ENCODE measurements at places on chromosomes 7 and 10.
A peak's percentile ranks its signal among the peaks of the same experiment; 100 is the strongest.

- peak; percentile 36 for DNase-seq
Measured at GRCh38 chr10:110717781-110718589, 73.8 kb downstream of the RBM20 start.

DNA sequence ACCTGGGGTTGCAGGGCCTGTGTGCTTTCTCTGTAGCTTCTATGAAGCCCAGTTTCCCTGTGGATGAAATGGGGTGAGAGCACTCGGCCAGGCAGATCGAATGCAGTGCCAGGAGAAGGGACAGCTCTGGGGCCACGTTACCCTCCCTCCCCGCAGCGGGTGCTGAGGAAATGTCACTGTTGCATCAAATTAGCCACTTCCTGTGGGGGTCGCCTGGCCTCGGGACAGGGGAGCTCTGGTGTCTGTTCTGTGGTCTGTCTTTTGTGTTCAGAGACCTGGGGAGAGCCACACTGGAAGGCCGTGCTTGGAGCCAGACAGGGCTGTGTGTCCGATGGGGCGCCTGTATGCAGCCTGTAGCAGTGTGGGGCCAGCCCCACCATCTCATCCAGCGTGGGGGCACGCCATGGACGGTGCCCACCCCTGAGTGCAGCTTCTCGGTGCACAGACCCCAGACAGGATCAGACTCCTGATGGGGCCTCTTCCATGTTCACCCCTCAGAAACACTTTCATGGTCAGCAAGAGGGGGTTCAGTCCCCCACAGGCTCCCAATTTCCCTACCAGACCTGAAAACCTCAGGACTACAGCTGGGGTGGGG, 13.6 kb downstream of the TTYH3 start:
- no peak for DNase-seq

DNA sequence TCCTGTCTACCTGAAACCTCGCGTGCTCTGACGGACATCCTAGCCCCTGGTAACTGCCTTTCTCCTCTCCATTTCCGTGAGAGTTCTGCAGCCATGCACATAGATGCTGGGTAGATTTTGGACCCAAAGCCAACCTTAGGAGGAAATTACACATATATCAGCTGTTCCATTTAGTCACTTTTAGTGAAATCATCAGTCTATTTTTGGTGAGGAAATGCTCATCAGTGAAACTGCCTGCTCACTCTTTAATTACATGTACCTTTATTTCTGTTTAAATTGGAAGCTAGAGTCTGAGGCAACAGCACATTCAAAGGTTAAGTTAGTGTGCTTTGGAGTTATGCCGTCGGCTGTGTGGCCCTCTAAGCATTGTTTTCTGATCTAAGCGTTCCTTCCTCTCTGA, 231.3 kb downstream of the WDR37 start:
- no peak for DNase-seq

DNA sequence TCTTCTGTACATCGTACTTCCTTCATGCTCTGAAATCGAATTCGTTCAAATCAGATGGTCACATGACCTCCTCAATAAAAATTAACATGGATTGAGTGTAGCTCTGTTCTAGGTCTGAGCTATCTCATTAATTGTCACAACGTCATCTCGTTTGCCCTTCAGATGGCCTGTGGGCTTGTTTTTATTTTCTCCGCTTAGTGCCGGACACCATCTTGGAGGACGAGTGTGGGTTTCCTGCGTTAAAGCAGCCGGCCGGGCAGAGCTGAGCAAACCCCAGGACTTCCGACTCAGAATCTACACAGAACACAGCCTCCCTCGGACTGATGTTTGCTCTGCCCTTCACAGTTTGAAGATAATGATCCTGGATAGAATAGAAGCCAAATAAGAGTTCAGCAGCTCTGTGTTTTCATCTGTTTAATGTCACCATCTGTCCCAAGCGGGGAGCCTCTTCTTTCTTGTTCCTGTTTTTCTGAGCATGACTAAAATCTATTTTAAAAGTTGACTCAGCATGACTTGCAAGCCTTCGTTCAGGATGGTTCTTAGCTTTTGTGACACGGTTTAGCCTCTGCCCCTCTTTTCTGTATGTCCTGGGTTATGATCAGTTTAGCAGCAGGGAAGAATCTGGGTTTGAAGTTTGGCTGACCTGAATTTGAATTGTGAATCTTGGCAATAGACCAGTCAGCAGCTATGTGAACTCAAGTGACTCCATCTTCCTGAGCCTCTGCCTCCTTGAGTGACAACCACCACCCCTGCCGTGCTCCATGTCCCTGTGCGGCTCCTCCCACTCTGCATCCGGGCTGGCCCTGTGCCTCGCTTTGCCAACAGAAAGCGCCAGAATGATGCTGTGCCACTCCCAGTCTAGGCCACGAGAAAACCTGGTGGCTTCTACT, 30.6 kb upstream of the GALNTL5 start:
- DNase-seq = no peak

GRCh38 chr10:106450966-106451365, 713.5 kb downstream of the SORCS1 start:
- DNase-seq = no peak

DNA sequence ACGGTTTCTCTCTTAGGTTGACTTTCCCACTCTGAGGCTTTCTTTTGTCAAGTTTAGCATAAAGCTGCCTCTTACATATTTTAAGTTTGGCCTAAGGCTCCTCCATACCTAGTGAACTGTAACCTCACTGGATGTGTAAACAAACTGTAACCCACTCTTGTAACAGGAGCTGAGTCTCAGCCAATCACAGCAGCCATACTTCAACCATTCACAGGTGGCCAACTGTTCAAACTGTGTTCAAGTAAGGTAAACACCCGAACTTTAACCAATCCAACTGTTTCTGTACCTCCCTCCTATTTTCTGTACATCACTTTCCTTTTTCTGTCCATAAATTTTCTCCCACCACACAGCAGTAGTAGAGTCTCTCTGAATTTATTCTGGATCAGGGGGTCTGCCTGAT, 7.7 kb upstream of the NRBF2 start:
- no peak for DNase-seq

GRCh38 chr7:11153694-11154093, 180.0 kb downstream of the PHF14 start:
- DNase-seq = no peak

- no peak for DNase-seq
Measured at GRCh38 chr7:127377425-127377824, 15.1 kb downstream of the ZNF800 start.

DNA sequence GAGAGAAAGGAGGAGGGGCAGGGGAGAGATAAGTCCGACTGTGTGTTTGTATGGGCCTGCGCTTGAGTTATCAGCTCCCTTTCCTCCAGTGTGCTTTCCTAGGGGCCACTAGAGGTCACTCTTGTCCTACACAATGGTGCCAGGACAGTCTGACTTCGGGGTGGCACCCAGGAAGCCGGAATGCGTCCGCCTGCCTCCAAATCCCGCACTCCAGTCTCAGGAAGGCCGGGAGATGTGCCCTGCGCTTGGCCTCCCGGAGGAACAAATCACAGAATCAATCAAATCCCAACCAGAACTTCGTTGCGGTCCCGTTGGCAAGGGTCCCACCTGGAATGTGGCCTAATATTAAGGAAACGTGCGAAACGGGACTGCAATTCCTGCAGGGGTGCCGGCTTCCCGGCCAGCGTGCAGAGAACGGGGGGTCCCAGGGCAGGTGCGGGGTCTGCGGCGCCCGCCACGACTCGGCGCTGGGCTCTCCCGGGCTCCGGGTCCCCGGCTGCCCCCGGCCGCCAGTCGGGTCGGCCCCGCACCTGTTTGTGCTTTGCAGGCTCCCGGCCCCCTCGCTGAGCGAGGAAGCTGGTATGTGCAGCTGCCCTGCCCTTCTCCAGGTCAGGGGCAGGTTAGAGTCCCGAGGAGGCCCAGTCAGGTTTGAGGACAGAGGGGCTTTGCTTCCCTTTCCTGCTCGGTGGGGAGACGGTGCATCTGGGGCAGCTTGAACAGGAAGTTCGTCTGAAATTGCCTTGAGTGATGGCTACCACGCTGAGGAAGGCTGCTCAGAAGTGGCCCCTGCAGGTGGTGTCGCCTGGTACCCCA, 21.0 kb upstream of the HPS1 start:
- DNase-seq = peak; percentile 0

Measured in NCI-H524 treated with DMSO at 0.1 percent for 48 hours (cell line).